ENCODE measurements at places on chromosomes 6 and 20. TPM values are rescaled to one million over a fixed set of nuclear protein-coding genes. Genes with fewer than 3 reads are reported as not detected.

C6orf163 gene
- total RNA-seq, result 1.3 TPM

- DNase-seq, result no peak
These were observed 720.5 kb upstream of the SLC35B3 start for GRCh38 chr6:9155836-9156235.

DNA sequence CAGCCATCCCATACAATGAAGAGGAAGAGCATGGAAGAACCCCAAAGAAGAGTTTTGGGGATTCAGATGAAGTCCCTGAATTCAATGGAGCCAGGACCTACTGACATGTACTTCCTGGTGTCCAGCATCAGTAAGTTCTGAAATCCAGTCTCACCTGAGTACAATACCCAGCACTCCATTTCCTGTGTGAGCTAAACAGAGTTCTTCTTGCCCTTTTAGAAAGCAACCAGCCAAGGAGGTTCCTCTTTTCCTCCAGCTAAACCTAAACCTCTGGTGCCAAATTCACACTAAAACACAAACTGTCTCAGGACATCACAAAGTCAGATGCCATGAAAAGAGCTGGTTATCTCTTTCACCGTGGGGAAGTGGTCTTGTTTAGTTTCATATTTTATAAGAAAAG lies 71.5 kb downstream of the PKHD1 start:
- no peak for DNase-seq

RHAG gene
- 0.23 TPM for total RNA-seq

GRCh38 chr20:21033817-21034216 lies 72.3 kb downstream of the LINC00237 start:
- no peak for DNase-seq

DNA sequence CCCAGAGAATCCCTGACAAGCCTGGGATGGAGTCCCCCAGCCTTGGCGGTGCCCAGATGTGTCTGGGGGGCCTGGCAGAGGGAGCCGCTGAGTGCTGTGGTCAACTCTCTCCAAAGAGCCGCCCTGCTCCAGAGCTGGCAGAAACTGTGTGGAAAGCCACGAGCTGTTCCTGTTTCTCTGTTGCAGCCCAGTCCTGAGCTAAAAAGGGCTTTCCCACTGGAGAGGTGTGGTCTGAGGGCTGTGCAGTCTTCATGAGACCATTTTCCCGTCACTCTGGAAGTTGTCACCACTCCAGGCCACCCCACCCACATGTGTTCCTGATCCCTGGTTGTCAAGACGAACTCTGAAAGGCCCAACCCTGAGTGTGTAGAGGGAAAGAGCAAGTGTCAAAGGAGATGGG lies 99.7 kb upstream of the KCNK16 start:
- no peak for DNase-seq

DNA sequence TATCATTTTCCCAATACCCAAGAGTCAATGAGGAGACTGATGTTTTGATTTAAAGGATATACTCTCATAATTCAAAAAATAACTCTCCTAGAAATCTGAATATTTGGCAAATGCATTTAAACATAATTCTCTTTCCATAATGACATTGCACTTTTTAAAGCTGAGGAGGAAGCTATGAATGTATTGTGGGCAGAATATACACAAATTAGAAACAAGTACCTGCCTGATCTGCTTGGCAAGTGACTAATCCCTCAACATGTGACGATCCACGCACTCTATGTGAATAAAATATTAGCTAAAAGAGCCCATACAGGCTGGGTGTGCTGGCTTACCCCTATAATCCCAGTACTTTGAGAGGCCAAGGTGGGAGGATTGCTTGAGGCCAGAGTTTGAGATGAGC lies 88.3 kb upstream of the CCDC28A start:
- DNase-seq, result no peak

TEAD3 gene
- total RNA-seq, result 10.7 TPM

GRCh38 chr6:39310542-39310941 lies 3.7 kb downstream of the KCNK17 start:
- DNase-seq, result no peak

ADGRF1 gene
- 0.95 TPM for total RNA-seq

- DNase-seq, result no peak
These were observed 292.1 kb downstream of the LAMA2 start for GRCh38 chr6:129175066-129175465.

- DNase-seq, result no peak
These were observed 118.4 kb upstream of the SLC2A12 start for GRCh38 chr6:134170844-134171243.

GRCh38 chr6:29631860-29632731 lies 887 bp downstream of the GABBR1 start:
- DNase-seq, result no peak

DNA sequence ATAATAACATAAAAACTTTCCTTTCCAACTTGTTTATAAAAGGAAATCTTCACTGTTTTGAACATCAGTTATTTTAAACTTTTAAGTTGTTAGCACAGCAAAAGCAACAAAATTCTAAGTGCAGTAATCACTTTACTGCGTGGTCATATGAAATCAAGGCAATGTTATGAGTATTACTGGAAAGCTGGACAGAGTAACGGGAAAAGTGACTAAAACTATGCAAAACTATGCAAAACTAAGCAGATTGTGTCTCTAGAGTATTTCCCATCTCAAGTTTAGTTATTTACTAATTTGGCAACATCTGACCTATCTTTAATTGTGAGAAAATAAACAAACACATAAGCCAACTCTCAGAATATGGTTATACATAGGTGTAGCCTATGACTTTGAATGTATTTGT lies 10.9 kb upstream of the ANKEF1 start:
- DNase-seq, result no peak

ADGRG6 gene
- total RNA-seq, result 259 TPM

ESF1 gene
- total RNA-seq, result 26.4 TPM
